ENCODE measurements at places on chromosomes 2 and 18.

DNA sequence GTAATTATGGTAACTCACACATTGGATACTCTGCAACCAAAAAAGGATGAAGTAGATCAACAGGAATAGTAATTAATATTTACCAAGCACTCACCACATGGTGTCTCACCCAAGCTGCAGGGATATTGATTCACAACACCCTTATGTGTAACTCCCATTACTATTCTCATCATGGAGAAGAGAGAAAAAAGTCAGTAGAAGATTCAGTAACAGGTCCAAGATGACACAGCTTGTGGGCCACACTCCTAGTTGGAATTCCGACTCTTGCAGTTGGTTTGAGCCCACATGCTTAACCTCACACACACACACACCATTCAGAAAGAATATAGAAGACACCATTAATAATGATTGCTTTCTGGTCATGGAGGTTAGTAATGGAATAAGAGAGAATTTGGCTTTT, 1.7 kb upstream of the MLPH start:
- DNase-seq: no peak

DNA sequence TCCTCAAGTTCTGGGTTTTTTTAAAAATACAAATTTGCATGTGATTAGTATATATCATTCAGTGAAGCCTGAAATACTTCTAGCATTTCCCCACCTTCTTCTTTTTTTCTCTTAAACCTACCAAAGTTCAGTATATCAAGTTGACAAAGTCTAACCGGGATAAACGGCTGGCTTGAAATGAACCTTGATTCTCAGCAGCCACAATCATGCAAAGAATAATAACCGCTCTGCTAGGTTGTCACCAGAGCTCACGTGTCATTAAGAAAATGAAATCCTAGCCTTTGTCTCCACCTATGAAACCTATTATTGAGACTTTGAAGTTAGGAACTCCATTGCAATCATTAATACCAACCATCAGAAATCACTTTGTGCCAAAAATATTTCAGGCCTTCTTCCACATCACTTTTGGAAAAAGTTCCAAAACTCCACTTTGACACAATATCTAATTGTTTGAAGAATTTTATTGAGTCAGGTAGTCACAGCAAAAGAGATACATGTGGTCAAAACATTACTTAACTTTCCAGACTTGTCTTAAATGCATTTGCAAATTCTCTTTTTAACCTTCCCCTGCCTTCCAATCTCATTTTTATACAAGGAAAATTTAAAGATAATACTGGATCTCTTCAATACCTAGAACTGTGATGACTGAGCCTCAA, 285.6 kb upstream of the ACVR2A start:
- DNase-seq: no peak

DNA sequence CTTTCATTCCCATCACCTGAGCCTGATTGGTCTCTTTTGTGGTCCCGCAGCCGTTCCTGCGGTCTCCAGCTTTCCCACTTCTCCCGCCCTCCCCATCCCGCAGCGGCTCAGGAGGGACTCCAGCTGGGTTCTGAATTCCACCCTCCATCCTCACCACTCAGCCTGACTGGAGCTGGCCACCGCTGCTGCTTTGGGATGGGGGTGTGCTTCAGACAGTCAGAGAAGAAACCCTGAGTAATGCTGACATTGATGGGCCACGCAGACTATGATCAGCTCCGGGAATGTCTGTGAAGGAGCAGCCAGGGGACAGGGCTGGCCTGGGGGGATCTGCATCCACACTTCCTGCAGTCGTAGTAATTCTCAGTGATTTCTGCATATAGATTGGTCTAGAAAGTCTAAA, 45.9 kb upstream of the TXNDC2 start:
- DNase-seq: no peak

DNA sequence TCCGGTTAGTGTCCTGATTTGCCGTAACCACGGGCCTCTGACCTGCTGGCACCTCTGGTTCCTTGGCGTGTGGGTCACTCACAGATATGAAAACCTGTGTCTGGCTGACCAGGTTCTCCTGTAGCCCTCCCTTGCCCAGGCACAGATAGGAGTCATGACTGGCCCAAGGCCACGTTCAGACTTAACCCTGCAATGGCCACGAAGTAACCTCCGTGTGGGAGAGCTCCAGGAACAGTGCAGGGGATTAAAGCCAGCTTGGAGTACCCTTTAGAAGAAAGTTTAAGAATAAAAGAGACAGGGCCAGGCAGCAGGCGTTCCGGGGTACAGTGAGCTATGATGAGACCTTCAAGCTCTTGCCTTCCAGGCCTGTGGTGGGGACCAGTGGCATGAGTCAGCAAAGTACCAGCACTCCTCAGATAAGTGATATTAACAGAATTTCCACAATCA, 25.5 kb downstream of the CENPO start:
- DNase-seq: no peak

GRCh38 chr2:74227646-74228045, 29.2 kb downstream of the MTHFD2 start:
- no peak for DNase-seq

DNA sequence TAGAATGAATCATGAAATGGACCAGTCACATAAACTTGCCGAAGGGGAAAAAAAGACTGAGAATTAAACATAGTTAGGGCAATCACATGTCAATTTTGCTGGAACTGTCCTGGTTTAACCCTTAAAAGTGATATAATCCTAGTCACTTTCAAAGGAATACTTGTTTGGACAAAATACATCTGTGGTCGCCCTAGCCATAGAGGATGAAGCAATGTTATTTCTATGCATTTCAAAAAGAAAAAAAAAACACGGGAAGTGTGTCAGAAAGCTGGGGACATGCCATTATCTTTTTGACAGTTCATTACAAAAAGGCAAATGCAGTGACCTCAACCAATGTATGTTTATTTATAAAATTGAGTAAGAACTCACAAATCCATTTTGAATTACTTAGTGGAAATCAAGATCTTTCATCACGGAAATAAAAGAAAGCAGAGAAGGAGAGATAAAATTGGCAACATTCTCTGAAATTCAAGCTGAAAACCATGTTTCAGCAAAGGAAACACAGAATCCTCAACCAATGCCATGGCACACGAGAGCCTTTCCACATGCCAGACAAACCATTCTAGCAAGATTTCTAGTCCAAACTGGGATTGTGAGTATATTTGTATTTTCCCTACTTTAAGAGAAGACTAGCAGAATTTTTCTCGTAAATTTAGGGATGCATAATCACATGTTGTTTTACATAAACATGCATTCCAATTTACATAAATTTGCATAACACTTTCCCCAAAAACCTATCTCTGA, 854.3 kb upstream of the ACVR2A start:
- DNase-seq: no peak

DNA sequence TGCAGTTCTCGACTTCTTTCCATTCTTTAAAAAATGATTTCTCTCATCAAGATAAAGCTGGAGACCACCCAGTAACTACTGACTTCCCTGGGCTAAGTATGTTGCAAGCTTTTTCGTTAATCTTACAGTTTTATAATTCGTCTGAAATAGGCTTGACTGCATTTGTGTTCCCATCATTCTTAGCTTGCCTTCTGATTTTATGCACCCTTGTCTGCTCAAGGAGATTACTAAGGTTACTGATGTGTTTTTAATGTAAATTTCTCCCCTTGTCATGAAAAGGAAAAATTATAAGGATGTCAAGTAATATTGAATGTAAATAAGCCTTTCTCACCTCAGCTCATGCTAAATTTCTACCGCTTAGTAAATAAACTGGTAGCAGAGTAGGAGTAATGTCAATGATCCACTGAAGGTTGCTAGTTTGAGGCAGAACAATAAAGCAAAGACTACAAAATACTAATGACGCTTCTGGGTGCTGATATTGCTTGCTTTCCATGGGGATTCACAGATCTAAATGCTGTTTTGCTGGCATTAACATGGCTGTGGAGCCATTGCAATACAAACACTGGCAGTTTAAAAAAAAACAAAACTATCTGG, 91.9 kb upstream of the CDH20 start:
- no peak for DNase-seq

DNA sequence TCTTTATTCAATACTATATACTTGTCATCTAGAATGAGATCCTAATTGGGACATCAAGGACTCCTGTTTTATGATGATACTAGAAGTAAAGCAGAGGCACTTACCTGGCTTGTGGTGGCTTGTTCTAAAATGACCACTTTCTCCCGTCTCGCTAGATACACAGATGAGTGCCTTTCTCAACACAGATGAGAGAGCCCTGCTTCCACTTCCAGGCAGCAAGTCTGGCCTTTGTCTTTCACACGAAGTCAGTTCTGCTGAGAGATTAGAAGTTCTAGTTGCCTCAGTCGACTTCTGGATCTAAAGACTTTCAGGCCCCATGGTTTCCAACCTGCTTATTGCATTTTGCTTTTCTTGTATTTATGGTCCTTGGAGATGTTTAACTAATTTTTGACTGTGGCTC, 70.3 kb downstream of the PPP1R1C start:
- DNase-seq: no peak

GRCh38 chr2:46352621-46353020, 55.4 kb downstream of the EPAS1 start:
- no peak for DNase-seq

- DNase-seq: no peak
Observed at GRCh38 chr2:173520918-173521317, 166.2 kb downstream of the CDCA7 start.

DNA sequence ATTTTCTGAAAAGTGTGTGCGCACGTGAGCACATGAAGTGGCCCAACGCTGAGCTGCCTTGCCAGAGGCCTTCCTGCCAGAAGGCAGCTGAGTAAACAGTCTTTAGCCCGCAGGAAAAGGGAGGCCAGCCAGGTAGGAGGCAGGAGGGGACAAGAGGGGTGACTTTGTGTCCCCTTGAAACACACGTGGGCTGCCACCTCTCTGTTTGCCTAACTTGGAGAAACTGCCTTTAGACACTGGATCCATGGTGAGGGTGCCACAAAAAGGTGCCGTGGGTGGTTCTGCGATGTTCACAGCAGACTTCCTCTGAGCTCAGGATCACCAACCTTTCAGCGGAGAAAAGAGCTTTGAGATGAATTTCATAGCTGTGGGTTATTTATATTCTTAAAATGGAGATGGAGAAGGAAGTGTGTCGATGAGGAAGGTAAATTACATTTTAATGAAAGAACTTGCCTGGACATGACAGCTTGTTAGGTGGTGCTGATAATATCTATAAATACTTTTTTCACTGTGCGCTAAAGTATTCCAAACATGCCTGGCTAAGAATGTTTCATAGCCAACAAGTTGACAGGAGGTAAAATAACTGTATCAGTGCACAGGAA, 36.6 kb upstream of the ASB1 start:
- DNase-seq: no peak

GRCh38 chr18:27839141-27839540, 337.8 kb downstream of the CDH2 start:
- DNase-seq: no peak

- no peak for DNase-seq
Observed at GRCh38 chr2:239802185-239802649, 222.9 kb downstream of the NDUFA10 start.

- DNase-seq: no peak
Observed at GRCh38 chr18:76604935-76605240, 109.8 kb upstream of the ZNF516 start.

GRCh38 chr2:20169796-20170703, 54.9 kb downstream of the SDC1 start:
- no peak for DNase-seq

DNA sequence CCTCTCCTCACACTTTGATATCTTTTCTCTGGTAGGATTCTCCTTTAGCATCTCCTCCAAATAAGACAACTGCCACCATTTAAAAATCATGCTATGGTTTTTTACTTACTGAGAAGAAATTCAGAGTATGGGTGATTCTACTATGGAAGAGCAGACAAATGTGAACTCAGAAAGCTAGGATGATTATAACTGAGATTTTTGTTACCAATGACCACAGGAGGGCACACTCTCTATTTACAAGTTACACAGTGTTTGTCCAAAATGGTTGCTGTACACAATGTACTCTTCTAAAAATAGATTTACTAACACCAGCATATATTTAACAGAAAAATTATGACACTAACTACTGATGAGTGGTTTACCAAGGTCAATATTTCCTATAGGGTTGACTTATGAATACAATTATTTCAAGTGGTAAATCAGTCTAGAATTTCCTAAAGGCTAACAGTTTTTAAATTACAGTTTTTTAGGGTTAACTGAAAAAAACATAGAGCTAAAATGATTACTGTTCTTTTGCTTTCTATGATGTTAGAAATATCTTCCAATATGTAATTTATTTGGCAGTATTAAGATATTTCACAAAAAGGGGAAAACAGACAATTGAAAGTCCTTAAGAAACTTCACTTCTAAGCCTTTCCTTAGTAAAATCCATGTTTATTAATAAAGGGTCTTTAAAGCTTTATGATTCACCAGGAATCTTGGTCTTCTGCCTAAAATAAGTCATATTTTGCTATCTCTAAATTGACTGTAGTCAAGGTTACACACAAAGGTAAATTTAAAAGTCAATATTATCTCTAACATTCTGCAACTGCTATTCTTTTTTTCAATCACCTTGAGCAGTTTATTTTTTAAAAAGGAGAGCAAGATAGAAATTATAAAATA, 57.2 kb downstream of the MAP4K3 start:
- no peak for DNase-seq

- DNase-seq: no peak
Observed at GRCh38 chr2:78977661-78978145, 47.8 kb upstream of the REG3G start.

GRCh38 chr18:61076986-61077385, 256.2 kb upstream of the CDH20 start:
- DNase-seq: no peak

- no peak for DNase-seq
Observed at GRCh38 chr18:66254121-66254520, 349.8 kb downstream of the CDH19 start.

DNA sequence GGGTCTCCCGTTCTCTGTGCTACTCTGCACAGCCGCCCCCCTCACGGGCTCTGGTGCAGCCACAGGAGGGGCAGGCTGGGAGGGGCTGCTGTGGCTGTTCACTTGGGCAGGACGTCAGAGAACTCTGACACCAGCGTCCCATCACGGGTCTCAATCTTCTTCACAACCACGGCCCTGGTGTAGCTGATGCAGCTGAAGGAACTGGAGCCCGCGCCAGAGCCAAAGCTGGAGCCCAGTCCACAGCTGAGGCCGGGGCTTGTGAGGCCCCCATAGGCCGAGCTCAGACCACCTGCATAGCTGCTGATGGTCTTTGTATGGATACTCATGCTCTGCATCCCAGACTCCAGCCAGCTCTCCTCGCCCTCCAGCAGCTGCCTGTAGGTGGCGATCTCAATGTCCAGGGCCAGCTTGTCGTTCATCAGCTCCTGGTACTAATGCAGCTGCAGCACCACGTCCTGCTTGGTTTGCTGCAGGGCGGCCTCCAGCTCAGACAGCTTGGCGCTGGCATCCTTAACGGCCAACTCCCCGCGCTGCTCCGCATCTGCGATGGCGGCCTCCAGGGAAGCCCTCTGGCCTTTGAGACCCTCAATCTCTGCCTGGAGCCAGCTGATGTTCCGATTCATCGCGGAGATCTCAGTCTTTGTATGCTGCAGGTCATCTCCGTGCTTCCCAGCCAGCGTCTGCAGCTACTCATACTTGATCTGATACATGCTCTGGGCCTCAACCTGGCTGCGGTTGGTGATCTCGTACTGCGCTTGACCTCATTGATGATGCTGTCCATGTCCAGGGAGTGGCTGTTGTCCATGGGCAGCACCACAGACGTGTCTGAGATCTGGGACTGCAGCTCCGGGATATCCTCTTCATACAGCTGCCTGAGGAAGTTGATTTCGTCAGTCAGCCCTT, 7.4 kb upstream of the DUSP19 start:
- no peak for DNase-seq

- DNase-seq: no peak
Observed at GRCh38 chr18:48776641-48777025, 174.1 kb downstream of the SMAD7 start.

Data from activated T-cell treated with anti-CD3 and anti-CD28 coated beads for 4 hours (primary cell).